Sigmoid colon (tissue), 7 donors: ENCODE measurements at places on chromosomes 1 and 21.

DNA sequence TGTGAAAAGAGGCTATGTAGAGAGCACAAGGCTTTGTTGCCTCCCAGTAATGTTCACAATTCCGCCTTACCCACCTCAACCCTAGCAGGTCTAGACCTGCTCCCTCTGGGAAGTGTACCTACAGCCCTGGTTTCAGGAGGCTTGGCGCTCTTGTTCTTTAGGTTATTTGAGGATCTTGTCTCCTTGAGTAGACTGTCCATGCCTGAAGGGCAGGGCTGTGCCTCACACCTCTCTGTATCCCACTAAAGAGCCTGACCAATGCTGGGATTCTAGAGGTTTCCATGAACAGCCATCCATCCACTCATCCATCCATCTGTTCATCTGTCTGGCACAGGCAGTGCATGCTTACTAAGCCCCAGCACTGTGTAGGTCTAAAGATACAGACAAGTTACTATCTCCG lies 1.0 kb downstream of the RAB7B start:
- H3K27me3 ChIP-seq = no peaks in the 10 kb centered on the region
- no peaks in the 10 kb centered on the region for H3K36me3 ChIP-seq
- no peak for DNase-seq
- peak overlapping the region; percentile 37 for H3K4me3 ChIP-seq
- H3K27ac ChIP-seq = peak overlapping the region; percentile 68

GRCh38 chr1:212045981-212046380 lies 10.4 kb downstream of the DTL start:
- H3K27ac ChIP-seq = no peak overlapping the region
- H3K27me3 ChIP-seq = no peaks in the 10 kb centered on the region
- DNase-seq = no peak
- H3K36me3 ChIP-seq = no peaks in the 10 kb centered on the region
- no peaks in the 10 kb centered on the region for H3K4me1 ChIP-seq
- no peak overlapping the region for H3K4me3 ChIP-seq

GRCh38 chr1:54046671-54047383 lies 6.2 kb downstream of the TMEM59 start:
- no peak overlapping the region for H3K4me3 ChIP-seq
- no peak for DNase-seq
- no peak overlapping the region for H3K27ac ChIP-seq
- H3K4me1 ChIP-seq = peaks cover 59% of the 10 kb centered on the region

- no peak overlapping the region for H3K27ac ChIP-seq
- no peak for DNase-seq
- no peaks in the 10 kb centered on the region for H3K36me3 ChIP-seq
- no peaks in the 10 kb centered on the region for H3K4me1 ChIP-seq
- no peaks in the 10 kb centered on the region for H3K27me3 ChIP-seq
These were observed 118.8 kb downstream of the RWDD3 start for GRCh38 chr1:95352767-95353166.

DNA sequence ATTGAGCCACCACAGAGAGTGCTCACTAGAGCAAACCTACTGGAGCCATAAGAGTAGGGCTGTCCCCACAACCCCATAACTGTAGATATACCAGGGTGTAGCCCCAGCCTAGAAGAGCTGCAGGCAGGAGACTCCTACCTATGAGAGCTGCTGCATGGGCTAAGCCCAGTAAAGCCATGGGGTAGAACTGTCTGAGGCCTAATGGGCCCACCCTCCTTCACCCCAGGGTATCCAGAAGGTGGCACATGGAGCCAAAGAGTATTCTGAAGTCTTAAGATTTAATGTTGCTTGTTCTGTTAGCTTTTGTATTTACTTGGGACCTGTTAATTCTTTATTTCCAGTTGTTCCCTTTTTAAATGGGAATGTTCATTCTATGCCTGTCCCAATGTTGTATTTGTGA lies 1193.7 kb upstream of the ADGRL2 start:
- H3K36me3 ChIP-seq = no peaks in the 10 kb centered on the region
- no peaks in the 10 kb centered on the region for H3K4me1 ChIP-seq
- no peaks in the 10 kb centered on the region for H3K27me3 ChIP-seq
- no peak overlapping the region for H3K4me3 ChIP-seq
- no peak for DNase-seq

GRCh38 chr1:205598841-205599668 lies 32.8 kb downstream of the ELK4 start:
- H3K4me3 ChIP-seq = no peak overlapping the region
- peak overlapping the region; percentile 61 for H3K27ac ChIP-seq
- peak; percentile 88 for DNase-seq

DNA sequence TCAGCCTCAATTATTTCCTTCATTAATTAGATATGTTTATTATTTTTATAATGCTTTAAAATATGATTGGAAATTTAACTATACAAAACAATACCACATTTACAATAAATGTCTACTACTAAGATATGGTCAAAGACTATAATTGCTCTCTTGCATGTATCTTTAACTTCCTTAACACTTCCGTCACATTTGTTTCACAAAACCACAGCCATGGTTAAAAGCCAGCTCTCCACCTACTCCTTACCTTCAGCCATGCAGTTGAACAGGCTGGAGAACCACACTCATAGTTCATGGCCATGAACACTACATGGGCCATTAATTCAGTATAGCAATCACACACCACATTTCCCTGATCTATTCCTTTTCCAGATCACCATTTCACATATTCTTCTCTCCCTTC lies 72.2 kb downstream of the NME7 start:
- no peak overlapping the region for H3K27ac ChIP-seq
- H3K4me1 ChIP-seq = no peaks in the 10 kb centered on the region
- no peak overlapping the region for H3K4me3 ChIP-seq
- H3K36me3 ChIP-seq = no peaks in the 10 kb centered on the region
- no peak for DNase-seq

DNA sequence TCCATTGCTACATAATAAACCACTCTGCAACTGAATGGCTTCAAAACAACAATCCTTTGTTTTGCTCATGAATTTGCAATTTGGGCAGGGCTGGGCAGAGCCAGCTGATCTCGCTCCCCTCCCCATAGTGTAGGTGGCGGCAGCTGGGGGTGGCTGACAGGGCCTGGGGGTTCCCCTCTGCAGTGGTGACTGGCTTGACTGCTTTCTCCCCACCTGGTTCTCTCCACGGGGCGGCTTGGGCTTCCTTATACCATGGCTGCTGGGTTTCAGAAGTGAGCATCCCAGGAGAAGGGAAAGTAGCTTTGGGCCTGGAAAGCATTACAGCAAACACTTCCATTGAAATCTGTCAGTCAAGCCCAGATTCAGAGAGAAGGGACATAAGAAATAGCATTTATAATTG lies 129.7 kb upstream of the ZBTB40 start:
- H3K4me3 ChIP-seq = no peak overlapping the region
- no peak overlapping the region for H3K27ac ChIP-seq
- no peaks in the 10 kb centered on the region for H3K4me1 ChIP-seq
- no peaks in the 10 kb centered on the region for H3K36me3 ChIP-seq
- no peaks in the 10 kb centered on the region for H3K27me3 ChIP-seq
- DNase-seq = peak; percentile 34

GRCh38 chr1:67861856-67862516 lies 28.7 kb upstream of the GNG12 start:
- H3K36me3 ChIP-seq = no peaks in the 10 kb centered on the region
- H3K27ac ChIP-seq = no peak overlapping the region
- no peak overlapping the region for H3K4me3 ChIP-seq

GRCh38 chr1:53344921-53345838 lies 17.3 kb upstream of the LRP8 start:
- no peak overlapping the region for H3K27ac ChIP-seq
- H3K36me3 ChIP-seq = no peaks in the 10 kb centered on the region

- H3K4me3 ChIP-seq = no peak overlapping the region
- H3K27me3 ChIP-seq = no peaks in the 10 kb centered on the region
- DNase-seq = no peak
- H3K4me1 ChIP-seq = peaks cover 97% of the 10 kb centered on the region
- no peaks in the 10 kb centered on the region for H3K36me3 ChIP-seq
These were observed 146.4 kb downstream of the NOS1AP start for GRCh38 chr1:162215902-162216301.

- H3K36me3 ChIP-seq = no peaks in the 10 kb centered on the region
- H3K4me1 ChIP-seq = no peaks in the 10 kb centered on the region
- DNase-seq = no peak
- H3K4me3 ChIP-seq = no peak overlapping the region
These were observed 48.8 kb downstream of the ZC3H11B start for GRCh38 chr1:219564109-219564508.

DNA sequence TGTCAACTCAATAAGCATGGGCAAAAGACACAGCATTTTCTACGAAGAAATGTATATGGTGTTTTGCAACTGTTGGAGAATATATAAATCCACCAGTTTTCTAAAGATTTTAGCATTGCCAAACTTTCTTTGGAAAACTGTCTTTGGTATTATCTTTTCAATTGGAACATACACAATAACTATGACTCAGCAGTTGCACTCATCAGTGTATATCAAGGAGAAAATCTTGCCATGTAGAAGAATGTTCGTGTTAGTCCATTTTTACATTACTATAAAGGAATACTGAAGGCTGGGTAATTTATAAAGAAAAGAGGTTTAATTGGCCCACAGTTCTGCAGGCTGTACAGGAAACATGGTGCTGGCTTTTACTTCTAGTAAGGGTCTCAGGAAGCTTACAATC lies 41.1 kb downstream of the PRKAA2 start:
- no peak overlapping the region for H3K27ac ChIP-seq
- DNase-seq = no peak
- H3K36me3 ChIP-seq = no peaks in the 10 kb centered on the region
- H3K4me3 ChIP-seq = no peak overlapping the region
- H3K27me3 ChIP-seq = no peaks in the 10 kb centered on the region

DNA sequence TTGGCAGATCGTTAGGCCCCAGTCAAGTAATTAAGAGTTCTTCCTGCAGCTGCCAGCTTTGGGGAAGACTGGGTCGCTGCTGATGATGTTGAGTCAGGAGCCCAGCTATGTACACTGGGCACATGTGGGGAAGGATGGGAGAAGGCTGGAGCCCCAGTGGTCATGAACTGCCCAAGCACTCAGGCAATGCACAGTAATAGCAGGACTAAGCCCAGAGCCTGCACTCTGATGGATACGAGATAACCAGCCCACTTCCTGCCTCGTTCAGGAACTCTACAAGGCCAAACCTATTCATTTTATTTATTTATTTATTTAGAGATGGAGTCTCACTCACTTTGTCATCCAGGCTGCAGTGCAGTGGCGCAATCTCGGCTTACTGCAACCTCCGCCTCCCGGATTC lies 81.1 kb upstream of the BTG3 start:
- peaks cover 5% of the 10 kb centered on the region for H3K4me1 ChIP-seq
- no peak overlapping the region for H3K27ac ChIP-seq
- no peak overlapping the region for H3K4me3 ChIP-seq
- DNase-seq = no peak
- H3K36me3 ChIP-seq = no peaks in the 10 kb centered on the region
- H3K27me3 ChIP-seq = no peaks in the 10 kb centered on the region

DNA sequence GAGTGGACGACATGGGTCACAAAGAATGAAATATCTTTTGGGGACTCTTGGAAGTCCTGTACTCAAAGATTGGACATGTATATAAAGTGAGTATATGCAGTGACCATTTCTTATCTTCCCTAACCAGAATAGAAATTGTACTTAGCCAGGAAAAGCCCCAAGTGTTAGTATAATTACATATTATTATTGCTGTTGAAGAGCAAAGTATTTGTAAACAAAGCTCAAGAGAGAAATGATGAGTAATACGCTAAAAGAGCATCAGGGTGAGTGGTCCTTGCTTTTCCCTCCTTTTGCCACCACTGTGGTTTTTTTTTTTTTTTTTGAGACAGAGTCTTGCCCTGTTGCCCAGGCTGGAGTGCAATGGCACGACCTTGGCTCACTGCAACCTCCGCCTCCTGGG lies 6.4 kb upstream of the CGN start:
- no peak overlapping the region for H3K4me3 ChIP-seq
- no peaks in the 10 kb centered on the region for H3K27me3 ChIP-seq
- no peaks in the 10 kb centered on the region for H3K4me1 ChIP-seq
- H3K27ac ChIP-seq = no peak overlapping the region

DNA sequence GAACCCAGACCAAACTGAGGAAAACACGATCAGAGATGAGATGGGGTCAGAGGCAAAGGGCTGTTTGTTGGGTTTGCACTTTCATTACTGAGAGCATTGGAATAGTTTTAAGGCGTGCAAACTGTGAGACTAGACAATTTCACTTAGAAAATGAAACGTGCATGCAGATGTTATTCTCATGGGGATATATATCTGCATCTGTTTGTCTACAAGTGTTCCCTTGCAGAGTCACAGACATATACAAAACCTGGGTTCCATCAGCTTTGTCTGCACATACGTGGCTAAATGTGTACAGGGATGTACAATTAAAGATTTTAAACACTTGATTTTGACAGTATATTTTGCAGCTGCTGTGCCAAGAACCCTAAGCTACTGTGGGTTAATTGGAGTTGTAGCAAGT lies 355.4 kb downstream of the KIF26B start:
- H3K27me3 ChIP-seq = no peaks in the 10 kb centered on the region
- H3K4me3 ChIP-seq = no peak overlapping the region
- H3K36me3 ChIP-seq = no peaks in the 10 kb centered on the region
- H3K4me1 ChIP-seq = no peaks in the 10 kb centered on the region
- H3K27ac ChIP-seq = no peak overlapping the region

DNA sequence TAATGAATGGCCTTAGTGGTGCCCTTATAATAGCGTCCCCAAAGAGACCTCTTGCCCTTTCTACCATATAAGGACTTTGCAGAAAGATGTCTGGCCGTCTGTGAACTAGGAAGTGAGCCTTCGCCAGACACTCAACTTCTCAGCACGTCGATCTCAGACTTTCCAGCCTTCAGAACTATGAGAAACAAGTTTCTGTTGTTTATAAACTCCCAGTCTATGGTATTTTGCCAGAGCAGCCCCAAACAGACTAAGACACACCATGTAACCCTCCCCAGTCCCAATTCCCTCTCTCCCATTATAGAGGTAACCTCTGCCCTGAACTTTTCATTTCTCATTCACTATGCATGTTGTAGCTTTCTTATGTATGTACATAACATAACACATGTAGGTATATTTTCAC lies 55.7 kb downstream of the NID1 start:
- H3K27ac ChIP-seq = peak overlapping the region; percentile 70
- no peaks in the 10 kb centered on the region for H3K27me3 ChIP-seq
- no peak overlapping the region for H3K4me3 ChIP-seq
- no peak for DNase-seq
- peaks cover 42% of the 10 kb centered on the region for H3K36me3 ChIP-seq

GRCh38 chr1:31504001-31504400 lies 72.3 kb upstream of the TINAGL1 start:
- H3K4me1 ChIP-seq = no peaks in the 10 kb centered on the region
- no peak for DNase-seq
- no peak overlapping the region for H3K27ac ChIP-seq
- H3K36me3 ChIP-seq = no peaks in the 10 kb centered on the region
- peaks cover 3% of the 10 kb centered on the region for H3K27me3 ChIP-seq
